ENCODE measurements at places on chromosomes 5 and 9.

DNA sequence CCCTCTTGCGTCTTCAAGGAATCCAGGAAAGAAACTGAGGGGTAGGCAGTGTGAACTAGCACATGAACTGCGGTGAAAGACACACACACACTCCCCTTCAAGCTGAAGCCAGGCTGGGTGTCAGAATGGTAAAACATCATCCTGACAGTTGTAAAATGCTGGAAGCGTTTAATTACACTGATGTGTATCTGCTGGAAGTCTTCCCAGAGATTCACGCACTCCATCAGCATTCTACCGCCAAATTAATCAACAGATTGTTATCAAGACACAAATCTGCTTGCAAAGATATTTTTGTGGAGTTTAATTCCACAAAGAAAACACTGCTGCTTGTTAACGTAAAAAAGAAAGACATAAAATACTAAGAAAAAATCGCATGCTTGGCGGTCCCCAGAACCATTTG, 241.0 kb upstream of the NFIL3 start:
- DNase-seq = no peak

GRCh38 chr5:129631961-129632360, 115.9 kb upstream of the MINAR2 start:
- no peak for DNase-seq

DNA sequence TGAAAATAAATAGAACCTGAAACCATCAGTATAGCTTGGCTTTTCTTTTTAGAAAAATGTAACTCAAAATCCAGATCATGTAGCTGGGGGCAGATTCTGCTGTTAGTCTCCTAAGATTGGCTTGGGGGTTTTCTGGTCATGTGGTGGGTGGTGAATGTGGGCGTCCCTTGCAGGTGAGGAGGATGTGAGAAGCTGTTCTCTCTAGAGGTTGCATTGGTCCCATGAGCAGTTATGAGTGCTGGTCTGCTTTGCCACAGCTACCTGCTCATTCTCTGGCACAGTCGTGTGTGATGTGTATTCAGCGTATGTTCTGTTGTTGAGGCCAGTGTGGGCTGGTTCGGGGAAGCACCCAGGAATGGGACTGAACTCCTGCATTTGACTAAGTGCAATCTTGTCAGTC, 466.8 kb downstream of the DIRAS2 start:
- DNase-seq = no peak

- DNase-seq = no peak
Observed at GRCh38 chr5:139413963-139414362, 10.1 kb upstream of the SPATA24 start.

DNA sequence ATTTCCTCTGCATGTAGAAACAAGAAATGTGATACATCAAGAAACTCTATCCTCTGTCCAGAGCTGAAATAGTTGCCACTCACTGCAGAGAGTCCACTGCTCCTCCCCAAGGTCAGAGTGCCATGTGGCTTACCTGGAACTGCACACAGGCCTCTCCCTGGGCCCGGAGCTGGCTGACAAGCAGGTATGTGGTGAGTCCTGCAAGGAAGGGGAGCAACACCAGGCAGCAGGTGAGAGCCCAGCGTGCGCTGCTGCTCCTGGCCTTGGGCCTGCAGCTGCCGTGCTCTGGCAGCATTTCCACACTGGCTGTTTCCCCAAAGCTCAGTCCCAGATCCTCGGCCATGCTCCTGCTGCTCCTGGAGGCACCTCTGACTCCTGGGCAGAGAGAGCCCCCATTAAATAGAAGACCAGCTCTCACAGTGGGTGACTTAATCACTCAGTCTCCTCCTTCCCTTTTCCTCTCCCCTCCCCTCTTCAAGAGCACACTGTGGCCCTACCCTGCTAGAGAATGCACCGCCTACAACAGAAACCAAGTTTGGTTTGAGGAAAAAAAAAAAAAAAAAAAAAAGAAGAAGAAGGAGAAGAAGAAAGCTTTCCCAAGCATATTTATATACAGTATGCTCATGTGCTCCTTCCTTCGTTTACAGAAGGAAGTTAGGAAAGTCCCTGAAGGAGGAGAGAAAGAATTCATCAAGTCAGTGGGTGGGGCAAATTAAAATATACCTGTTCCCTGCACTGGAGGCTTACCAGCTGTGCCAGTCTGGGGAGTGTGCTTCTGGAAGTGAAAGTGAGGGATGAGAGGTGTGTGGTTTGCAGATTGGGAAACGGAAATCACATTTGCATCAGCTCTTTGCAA, at the start of gene TNFSF15:
Gene TNFSF15, minus strand, starts transcription at position 370 of the 856 bp plus-strand sequence. Its CDS starts 27 bp downstream, at position 343.
- DNase-seq = no peak

GRCh38 chr5:109619021-109619460, 70.7 kb upstream of the MAN2A1 start:
- no peak for DNase-seq

GRCh38 chr5:75707911-75708509, 9.2 kb downstream of the POC5 start:
- DNase-seq = no peak

DNA sequence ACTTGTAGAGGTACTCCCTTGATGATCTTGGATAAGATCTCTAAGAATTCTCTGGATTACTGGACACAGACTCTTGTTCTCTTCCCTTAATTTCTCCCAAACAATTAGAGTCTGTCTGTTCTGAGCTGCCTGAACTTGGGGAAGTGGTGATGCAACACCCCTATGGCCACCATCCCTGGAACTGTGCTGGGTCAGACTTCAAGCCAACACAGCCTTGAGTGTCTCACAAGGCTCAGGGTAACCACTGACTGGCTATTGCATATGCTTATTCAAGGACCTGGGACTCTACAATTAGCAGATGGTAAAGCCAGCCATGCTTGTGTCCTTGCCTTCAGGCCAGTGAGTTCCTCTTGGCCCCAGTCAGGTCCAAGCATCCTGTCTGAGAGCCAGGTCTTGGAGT, 504.5 kb downstream of the MAN2A1 start:
- no peak for DNase-seq

DNA sequence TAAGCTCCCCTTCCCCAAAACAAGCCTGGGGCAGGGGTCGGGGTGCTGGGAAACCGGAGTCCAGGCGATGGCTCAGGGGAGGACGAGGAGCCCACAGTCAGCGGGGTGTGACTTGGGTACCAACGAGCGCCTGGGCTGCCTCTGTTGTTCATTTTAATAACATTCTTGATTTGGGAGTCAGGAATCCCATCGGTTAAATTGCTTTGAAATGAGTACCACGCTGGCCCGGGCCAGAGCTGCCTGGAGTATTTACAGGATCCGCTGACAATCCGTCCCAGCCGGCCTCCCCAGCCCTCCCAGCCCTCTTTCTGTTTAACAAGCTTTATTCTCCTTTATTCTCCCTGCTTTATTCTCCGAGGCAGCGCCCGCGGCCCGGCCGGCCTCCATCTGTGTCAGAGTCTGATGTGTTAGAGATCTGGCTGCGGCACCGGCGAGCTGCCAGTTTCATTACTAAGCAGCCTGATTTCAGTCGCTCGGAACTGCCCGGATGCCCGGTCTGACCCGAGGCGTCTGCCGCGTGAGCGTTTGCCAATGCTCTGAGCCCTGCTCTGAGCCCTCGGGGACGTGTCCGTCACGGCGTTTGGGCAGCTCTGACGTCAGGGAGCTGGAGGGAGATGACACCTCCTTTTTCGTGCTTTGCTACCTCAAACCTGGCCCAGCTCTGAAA, 16.5 kb upstream of the QRFP start:
- DNase-seq = no peak

- no peak for DNase-seq
Observed at GRCh38 chr5:13248253-13248652, 696.2 kb downstream of the DNAH5 start.

- no peak for DNase-seq
Observed at GRCh38 chr9:114423181-114423580, 35.4 kb upstream of the AKNA start.

- DNase-seq = no peak
Observed at GRCh38 chr9:128902351-128903078, 18.3 kb upstream of the PHYHD1 start.

- DNase-seq = no peak
Observed at GRCh38 chr5:67407979-67408378, 211.4 kb upstream of the CD180 start.

GRCh38 chr5:75510836-75511434, 494 bp downstream of the CERT1 start:
- peak; percentile 57 for DNase-seq

- no peak for DNase-seq
Observed at GRCh38 chr5:76672242-76672641, 43.7 kb upstream of the F2R start.

DNA sequence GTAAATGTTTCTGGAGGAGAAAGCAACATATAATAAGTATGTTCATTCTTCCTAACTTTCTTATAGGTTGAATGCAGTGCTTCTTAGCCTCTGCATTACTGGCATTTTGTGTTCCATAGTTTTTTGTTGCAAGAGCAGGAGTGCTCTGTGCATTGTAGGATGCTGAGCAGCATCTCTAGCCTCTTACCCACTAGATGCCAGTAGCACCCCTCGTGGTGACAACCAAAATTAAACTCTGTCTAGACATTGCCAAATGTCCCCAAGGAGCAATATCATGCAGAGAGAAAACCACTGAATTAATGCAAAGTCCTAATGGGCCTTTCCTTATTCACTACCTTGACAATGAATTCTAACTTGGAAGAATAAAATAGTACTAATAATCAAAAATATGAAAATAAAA, 147.0 kb downstream of the GLIS3 start:
- DNase-seq = no peak

DNA sequence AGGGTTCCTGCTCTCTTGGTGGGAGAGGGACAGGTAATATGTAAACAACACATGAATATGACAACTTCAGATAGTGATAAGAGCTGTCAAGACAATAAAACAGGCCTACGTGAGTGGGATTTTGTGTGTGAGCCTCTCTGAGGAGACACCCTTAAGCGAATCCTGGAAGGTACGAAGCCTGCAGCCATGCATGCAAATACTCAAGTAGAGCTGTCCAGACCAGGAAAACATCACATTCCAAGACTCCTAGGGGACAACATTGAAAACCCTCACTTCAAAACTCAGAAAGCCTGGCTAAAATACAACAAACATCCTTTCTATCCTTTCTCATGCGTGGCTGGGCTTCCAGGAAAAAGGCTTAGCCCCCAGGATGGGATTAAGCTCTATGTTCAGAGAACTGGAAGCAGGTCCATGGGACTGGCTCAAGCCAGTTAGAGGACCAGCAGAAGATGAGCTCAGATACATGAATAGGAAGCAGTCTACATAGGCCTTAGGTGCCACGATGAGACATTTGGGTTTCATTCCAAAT, 124.8 kb upstream of the IQGAP2 start:
- DNase-seq = no peak

GRCh38 chr9:99666571-99666970, 155.1 kb upstream of the NR4A3 start:
- no peak for DNase-seq

DNA sequence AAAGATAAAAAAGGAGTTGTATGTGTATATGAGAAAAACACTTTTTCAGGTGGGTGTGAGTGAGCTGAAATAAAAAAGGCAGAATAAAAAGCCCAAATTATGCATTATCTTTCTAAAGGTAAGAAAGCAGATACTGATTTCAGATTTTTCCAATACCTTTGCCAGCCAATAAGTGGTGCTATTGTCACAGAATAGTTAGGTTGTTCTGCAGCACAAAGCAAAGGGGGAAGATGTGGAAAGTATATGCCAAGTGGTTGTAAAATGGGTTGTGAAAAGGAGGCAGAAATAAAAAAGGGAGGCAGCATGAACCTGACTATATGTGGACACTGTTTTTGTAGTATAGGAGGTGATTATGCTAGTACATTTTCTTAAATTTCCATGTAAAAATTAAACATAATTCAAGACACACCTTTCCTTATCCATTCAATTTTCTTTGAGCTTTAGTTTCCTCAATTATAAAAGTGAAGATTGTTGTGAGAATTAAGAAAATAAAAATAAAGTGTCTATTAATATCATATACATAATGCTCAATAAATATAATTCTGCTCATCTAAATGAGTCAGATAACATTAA, 106.7 kb downstream of the SMIM15 start:
- no peak for DNase-seq

GRCh38 chr5:113311301-113311700, 123.5 kb downstream of the TSSK1B start:
- DNase-seq = no peak

DNA sequence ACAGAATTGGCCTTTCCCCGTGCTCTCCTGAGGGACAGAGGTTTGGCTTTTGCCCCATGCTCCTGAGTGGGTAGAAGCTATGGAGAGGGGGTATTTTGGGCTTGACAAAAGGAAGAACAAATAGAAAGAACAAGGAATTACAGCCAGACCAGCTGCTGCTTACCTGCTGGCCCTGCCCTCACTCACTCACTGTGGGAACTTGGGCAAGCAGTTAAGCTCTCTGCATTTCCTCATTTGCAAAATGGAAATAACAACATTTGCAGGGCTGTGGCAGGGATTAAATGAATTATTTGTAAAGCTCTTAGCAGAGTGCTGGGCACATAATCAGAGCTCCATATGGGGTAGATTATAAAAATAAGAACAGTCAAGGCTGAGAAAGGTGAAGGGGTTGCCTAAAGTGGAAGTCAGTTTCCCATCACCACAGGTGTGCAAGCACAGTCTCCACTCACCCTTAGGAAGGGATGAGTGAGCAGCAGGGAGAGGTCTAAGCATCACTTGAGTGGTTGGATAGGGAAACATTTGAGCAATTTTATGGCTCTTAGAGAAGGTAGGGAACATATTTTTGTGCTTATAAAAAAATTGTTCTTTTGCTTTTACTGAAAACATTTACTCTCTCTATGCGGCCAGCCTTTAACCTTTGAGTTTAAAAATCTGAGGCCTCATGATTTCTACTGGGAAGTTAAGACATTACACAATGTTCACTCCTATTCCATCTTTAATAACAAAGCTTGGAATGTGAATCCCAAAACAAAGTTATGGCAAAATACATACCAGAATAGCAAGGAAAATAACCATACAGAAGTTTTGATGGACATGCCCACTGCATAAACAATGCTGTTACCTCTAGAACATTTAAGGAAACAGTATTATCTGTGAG, 42.8 kb upstream of the LHFPL2 start:
- DNase-seq = no peak

GRCh38 chr5:20604992-20605391, 617.0 kb upstream of the CDH18 start:
- no peak for DNase-seq

GRCh38 chr5:4969351-4969750, 170.8 kb upstream of the ADAMTS16 start:
- no peak for DNase-seq

DNA sequence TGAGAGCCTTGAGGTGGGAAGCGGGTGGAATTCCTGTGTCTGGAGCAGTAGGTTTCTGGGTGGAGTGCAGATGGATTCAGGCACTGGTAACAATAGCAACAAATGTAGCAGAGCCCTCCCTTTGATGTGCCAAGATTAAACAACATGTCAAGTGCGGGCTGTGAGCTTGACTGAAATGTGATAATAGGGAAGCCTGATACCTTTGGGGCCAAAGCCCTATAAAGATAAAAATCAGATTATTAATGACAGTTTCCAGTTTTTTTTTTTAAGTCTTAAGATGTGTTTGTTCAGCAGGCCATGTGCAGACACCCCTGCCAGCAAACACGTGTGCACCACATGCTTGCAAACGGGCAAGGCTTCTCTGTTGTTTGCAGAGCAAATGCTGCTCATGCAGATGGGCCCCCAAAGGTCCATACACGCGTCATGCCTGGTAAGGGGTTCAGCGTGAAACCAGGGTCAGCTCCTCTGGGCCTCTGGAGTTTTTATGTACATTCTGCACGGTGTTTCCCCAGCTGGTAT, 193.2 kb downstream of the GADD45G start:
- DNase-seq = no peak

GRCh38 chr5:34475249-34475966, 180.7 kb upstream of the RAI14 start:
- no peak for DNase-seq

- no peak for DNase-seq
Observed at GRCh38 chr5:94577466-94578245, 40.7 kb downstream of the KIAA0825 start.

Data from hypothalamus (tissue), 51 donors.